Lower lobe of right lung (tissue), 2 donors: ENCODE measurements at places on chromosomes 3 and 15. TPM values are rescaled to one million over a fixed set of nuclear protein-coding genes. Genes with fewer than 3 reads are reported as not detected.

Gene CPN2
- total RNA-seq, result not detected

DNA sequence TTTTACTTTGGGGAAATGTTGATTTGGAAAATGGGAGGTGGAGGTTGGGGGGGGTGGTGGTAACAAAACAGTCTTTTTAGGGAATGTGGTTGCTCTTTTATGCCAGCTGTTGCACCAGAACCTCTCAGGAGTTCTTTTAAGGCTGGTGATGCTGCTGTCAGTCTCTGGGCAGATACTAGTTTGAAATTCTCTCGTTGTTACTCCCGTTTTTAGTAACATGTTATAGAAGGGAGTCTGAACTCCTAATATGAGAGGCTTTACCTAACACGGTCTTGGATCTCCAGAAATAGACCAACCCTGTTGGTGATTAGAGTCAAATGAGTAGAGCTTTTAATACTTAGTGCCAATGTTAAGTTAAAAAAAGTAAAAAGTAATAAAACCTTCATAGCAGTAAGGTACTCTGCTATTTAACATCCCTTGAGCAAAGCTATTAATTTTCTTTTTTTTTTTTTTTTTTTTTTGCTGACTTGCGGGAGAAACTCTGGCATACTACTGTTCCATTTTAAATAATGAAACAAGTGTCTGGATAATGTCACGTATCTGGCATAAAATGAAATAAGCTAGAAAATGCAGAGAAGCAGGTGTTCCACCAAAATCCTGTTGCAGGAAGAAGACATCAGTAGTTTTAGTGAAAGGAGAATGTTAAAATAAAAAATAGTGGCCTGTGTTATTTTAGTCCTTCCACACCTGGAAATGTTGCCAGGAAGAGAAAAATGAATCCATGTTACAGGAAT, 156.7 kb downstream of the CACNA1D start:
- DNase-seq, result no peak

- no peak for DNase-seq
Observed at GRCh38 chr15:66595332-66595731, 29.5 kb upstream of the LCTL start.

DNA sequence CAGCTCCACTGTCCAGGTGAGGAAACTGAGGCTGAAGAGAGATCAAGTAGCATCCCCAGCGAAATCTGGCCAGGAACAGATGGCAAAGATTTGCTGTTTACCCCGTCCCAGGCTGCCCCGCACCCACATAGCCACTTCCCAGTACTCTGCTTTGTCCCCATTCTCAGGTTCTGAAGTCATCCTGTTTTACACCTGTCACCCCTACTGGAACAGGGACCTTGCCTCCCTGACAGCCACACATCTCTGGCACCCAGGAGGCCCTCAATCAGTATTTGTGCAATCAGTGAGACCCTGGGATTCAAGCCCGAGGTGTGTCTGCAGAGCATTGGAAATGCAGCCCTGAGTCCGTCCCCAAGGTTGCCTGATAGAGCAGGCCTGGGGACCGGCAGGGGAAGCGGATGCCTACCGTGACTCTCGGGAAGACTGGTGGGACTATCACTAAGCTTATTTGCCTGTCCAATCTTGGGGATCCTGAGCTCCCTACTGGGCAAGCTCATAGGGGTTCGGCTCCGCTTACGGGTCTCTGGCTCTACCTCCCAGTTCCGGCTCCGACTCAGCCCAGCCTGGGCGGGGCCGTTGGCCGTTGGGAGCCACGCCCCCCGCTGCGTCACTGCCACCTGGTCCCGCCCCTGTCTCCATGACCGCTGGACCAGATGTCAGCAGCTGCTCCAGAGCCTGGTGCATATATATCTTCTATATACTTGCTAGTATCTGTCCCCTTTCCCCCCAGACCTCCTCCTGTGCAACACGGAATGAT, 17.5 kb upstream of the FANCD2 start:
- peak; percentile 93 for DNase-seq
